Stimulated activated naive CD4-positive, alpha-beta T cell treated with Interleukin-2 at 50 U/mL for 16 hours (primary cell): ENCODE measurements at places on chromosomes 6 and 20.

- no peak for DNase-seq
These were observed 43.0 kb upstream of the KCNK16 start for GRCh38 chr6:39365281-39366074.

- no peak for DNase-seq
These were observed 155.2 kb upstream of the RSPO3 start for GRCh38 chr6:126963077-126963809.

DNA sequence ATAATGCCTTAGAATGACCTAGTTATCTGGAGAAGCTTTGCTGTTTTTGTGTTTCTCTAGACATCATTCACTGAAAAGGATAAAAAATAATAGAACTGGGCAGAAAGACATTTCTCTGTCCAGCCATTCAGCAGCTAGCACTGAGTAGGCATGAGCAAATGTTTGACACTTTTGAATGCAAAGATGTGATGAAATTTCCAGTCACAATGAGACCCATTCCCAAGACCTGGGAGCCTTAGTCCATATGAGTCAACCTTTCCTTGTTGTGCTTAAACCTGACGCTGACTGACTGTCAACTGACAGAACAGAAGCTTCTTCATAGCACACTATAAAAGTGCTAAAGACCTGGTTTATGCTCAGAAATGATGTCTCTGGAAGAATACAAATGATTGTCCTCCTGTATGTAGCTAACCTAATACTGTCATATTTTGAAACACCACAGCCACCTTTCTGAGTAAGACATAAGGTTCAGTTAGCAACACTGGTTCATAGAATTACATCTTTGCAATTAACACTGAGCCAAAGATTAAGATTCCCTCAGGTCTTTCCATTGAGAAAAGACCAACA, 17.1 kb downstream of the RALGAPA2 start:
- no peak for DNase-seq

DNA sequence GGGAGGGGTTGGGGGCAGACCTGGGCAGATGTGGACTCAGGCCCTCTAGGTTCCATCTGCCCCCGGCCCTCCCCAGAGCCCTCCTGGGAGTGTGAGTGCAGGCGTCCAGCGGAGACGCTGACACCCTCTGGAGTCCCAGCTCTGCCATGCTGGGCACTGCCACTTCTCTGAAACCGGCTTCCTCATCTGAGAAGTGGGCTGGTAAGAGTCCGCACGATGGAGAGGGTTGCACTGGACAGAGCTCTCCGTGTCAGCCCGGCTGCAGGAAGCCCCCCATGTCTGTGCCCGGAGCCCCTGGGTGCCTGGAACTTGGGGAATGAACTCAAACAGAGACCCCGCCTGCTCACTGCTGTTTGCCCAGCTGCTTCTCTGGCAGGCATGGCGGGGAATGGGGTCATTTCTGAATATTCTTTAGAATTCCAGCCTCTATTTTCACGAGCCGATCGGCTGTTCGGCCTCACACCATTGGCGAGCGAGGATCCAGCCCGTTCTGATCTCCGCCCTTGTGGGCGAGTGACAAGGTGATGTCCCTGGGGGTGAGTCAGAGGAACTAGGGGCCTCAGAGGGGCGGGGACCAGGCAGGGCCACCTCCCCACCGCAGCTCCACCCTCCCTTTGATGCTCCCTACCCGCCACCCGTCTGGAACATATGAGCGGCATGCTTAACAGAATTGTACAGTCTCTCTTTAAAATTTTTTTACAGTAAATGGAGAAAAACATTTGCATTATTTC, 47.8 kb upstream of the GATA5 start:
- peak; percentile 75 for DNase-seq

- no peak for DNase-seq
These were observed 296.6 kb downstream of the PHACTR1 start for GRCh38 chr6:13012977-13013680.

DNA sequence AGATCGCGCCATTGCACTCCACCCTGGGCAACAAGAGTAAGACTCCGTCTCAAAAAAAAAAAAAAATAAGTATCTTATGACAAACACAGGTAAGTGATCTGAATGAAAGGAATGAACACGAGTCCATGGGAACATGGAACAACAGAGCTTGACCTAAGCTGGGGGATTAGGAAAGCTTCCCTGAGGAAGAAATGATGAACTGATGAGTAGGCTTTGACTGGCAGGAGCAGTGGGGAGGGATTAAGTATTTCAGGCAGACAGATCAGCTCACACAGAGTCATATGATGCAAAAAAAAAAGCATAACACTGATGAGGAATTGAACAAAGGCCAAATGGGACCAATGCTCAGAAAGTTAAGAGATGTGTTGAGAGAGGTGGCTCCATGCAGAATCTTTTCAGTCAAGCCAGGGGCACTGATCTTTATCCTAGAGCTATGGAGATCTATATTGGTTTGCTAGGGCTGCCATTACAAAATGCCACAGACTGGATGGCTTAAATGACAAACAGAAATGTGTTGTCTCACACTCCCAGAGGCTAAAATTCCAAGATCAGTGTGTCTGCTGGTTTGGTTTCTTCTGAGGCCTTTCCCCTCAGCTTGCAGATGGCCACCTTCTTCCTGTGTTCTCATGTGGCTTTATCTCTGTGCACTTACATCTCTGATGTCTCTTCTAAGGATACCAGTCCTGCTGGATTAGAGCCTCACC, 85.6 kb downstream of the ANKRD6 start:
- no peak for DNase-seq

GRCh38 chr6:142155895-142156757, 9.1 kb downstream of the VTA1 start:
- DNase-seq, result no peak

- DNase-seq, result no peak
These were observed 86.4 kb upstream of the FRMD1 start for GRCh38 chr6:168165373-168165772.

DNA sequence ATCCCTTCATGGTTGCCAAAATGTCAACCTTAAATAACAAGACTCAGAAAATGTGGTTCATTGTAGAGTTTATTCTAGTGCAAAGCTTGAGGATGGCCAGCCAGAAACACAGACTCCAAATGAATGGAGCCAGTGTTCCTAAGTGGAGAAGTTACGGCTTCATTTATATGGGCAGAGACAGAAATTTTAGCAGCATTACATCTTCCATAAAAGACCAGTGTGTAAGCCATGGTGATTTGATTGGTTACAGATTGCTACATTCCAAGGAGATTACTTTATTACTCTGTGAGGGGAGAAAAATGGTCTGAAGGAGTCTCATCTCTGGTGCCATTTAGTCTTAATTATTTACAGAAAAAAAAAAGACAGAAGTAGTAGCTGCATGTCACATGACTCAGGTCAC, 97.8 kb downstream of the OTOR start:
- DNase-seq, result no peak

- no peak for DNase-seq
These were observed 824 bp upstream of the SCRT2 start for GRCh38 chr20:676315-676937.

- DNase-seq, result no peak
These were observed 38.8 kb downstream of the ISM1 start for GRCh38 chr20:13259921-13260320.

DNA sequence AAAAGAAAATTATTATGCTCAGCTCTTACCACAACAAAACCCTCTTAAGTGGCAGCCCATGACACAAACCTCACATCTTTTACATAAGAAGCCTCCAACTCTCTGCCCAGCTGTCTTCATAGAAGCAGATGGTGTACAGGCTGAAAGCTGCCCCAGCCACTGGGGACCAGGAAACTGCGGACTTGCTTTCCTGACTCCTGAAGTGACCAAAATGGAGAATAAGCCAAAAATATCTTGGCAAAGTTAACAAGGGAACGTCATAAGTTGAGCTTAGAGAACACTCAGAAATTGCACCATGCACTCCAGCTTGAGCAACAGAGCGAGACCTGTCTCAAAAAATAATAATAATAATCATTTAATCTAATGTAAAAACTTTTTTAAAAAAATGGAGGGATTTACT, 160.3 kb upstream of the CDYL start:
- DNase-seq, result no peak

DNA sequence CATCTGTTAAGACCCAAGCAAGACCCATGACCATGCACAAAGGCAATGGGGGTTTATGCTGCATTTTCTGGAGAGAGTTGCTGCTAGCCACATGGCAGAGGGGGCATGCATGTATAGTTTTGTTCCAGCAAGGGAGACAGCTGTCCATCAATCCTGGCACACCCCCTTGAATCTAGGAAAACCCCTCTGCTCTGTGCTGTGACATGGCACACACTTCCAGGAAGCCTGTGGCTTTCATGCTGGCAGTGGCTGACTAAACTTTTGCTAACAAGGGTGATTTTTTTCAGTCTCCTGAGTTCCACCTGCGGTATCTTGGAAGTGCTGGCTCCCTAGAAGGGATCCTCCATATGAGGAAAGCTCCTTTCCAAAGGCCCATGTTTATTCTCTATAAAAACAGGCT, 9.1 kb upstream of the CST4 start:
- DNase-seq, result no peak

DNA sequence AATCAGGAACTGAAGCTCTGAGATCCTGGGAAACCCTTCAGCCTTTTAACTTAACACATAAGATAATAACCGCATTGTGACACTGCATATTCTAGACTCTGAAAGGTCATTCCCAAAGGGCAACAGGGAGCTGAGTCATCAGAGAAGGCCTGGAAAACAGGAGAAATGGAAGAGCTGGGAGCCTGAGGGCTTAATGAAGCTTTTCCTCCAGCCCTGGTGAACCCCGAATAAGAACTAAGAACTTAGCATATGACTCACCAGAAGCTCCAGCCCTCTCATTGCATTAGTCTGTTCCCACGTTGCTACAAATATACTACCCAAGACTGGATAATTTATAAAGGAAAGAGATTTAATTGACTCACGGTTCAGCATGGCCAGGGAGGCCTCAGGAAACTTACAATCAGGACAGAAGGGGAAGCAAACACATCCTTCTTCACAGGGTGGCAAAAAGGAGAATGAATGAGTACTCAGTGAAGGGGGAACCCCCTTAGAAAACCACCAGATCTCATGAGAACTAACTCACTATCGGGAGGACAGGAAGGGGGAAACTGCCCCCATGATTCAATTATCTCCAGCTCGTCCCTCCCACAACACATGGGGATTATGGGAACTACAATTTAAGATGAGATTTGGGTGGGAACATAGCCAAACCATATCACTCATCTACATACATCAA, 648.5 kb downstream of the TFAP2A start:
- no peak for DNase-seq

DNA sequence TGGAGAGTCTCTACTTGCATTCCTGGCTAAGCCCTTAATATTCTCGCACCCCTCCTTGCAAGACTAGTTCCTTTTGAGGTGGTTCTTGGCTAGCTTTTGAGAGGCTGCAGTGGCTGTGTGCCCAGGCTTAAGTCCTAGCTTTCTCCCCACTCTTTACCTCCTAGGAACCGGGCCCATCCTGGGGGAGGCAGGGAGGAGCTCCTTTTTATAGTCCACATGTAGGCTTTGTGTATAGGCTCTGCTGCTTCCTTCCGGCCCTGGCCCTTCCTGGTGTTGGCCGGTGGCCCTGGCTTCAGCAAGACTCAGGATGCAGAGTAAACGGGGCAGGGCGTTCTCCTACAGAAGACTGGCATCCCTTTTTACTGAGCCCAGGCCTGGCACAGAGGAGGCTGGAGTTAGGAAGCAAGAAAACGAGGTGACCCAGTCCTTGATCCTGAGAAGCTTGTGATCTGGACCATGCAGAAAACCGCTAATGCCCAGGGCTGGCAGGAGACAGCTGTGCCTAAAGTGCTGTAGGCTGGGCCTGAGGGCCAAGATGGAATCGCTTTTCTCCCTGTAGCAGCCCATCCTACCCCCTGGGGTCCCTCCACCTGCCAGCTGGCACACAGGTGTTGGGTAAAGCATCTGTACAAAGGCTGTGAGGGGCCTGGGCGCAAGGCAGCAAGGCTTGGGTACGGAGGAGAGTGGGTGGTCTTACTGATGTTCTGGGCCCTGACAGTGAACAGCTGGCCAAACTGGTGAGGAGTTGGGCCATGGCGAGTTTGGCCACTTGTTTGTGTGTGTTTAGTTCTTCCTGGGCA, 8.7 kb downstream of the PLCG1 start:
- DNase-seq, result no peak

DNA sequence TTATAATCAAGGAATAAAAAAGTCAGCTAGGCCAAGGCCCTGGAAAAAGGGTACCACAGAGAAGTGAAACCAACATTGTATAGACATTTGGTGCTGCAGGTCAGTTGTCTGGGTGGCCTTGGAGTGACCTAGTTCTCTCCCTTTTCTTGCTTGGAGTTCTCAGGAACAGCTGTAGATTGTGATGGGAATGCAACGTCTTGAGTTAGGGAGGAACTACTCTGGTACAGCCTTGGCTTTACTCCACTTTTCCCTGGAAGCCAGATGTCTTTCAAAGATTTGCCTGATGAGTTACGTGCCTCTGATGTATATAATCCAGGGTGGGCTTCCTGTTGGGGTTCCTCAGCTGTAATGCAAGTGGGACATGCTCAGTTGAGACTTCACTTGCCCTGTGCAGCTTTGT, 694.7 kb downstream of the HTR1B start:
- DNase-seq, result no peak

GRCh38 chr6:170516783-170517616, 36.1 kb downstream of the PSMB1 start:
- peak; percentile 28 for DNase-seq

DNA sequence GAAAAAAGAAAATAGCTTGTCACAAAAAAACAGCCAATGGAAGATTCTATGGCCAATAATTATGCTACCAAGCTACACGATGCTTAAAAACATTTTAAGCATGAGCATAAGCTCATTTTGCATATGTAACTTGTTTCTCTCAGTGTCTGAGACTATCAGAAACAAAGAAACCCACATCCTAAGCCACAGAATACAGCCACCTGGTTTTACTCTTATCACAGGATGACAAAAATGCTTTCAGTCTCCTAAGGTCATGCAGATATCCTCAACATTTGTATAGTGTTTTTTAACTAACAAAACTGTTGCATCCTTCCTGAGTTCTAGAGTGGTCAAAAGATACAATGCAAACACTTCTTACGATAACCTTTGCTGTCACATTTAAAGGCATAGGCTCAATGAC, 172.1 kb upstream of the RUNX2 start:
- DNase-seq, result no peak

DNA sequence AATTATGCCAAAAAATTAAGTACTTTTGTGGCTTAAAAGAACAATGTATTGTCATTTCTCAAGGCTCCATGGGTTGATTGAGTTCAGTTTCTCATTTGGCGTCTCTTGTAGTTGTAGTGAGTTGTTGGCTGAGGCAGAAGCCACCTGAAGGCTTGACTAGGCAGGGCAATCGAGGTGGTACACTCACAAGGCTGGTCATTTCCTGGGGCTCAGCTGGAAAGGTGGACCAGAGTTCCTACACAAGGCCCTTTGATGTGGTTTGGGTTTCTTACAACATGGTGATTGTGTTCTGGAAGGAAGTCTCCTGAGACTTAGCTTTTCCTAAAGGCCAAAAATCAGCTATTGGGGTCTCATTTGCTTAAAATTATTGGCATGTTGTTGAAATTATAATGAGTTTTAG, 22.6 kb downstream of the MAS1 start:
- no peak for DNase-seq

- DNase-seq, result no peak
These were observed 46.6 kb downstream of the UBR2 start for GRCh38 chr6:42610416-42610815.

DNA sequence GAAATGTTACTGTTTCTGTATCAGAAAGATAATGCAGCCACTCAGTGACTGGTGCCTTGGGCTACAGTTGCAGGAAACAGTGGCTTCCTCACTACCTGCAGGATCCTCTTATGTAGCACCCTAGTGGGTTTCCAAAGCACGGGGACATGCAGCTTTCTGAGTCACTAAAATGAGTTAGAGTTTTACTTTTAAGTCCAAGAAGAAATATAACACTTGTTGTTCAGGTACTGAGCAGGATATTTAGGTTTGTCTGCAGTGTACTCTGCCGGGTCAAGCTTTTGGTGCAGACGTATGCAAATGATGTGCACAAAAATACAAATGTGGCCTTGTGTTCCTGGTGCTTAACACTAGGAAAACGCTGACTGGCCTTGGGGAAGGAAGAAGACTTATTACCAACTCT, 22.0 kb downstream of the ACSS1 start:
- no peak for DNase-seq
